Stimulated activated CD4-positive, alpha-beta T cell treated with anti-CD3 and anti-CD28 coated beads, Interleukin-1b, Interleukin-23, amount 100 ng/mL, for 1 hour (primary cell): ENCODE measurements at places on chromosomes 1 and 21.

DNA sequence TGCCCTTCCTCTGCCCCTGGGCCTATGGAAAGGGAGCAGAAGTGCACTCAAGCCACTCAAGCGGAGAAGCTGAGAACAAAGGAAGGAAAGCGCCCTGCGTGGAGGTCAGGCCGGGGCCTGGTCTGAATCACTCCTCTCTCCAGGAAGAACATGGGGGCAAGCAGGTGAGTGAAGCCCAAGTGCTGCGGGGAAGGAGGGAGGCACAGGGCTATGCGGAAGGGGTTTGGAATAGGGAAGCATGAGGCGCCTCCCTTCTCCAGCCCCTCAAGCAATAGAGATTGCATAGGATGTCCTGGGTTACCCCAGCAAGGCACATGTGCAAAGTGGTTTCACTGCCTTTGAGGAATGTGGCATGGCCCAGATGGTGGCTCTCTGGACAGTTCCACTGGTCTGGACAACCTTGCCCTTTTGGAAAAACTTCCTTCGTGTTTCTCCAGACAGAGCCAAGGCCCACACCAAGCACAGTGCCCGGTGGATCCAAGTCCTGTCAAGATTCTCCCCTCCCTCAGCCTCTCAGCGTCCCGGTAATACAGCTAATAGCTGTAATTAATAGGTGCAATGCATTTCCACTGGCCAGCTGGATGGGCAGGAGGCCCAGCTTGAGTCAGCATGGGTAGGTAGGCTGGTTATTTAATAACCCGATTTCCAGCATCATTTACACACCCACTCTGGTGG lies 13.7 kb downstream of the BLACAT1 start:
- no peak for DNase-seq

DNA sequence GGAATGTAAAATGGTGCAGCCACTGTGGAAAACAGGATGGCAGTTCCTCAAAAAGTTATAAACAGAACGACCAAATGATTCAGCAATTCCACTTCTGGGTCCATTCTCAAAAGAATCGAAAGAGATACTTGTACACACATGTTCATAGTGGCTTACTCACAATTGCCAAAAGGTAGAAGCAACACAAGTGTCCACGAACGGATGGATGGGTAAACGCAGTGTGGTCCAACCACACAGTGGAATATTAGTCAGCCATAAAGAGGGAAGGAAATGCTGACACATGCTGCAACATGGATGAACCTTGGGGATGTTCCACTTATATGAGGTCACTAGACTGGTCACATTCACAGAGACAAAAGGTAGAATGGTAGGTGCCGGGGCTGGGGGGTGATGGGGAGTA lies 5.3 kb downstream of the KRTAP10-1 start:
- DNase-seq = no peak

GRCh38 chr1:34682452-34683223 lies 72.2 kb upstream of the GJB5 start:
- no peak for DNase-seq

DNA sequence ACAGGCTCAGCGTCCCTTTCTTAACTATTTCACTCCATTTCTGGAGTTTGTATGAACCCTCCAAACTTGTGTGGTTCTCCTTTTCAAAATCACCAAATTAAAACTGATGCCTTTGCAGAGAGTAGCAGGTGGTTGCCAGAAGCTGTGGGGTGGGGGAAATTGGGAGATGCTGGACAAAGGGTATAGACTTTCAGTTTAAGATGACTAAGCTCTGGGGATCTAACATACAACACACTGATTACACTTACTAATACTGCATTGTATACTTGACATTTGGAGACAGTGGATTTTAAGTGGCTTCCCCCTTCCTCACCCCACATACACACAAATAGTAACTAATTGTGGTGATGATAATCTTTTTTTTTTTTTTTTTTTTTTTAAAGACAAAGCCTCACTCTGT lies 11.1 kb upstream of the SCYL3 start:
- no peak for DNase-seq

DNA sequence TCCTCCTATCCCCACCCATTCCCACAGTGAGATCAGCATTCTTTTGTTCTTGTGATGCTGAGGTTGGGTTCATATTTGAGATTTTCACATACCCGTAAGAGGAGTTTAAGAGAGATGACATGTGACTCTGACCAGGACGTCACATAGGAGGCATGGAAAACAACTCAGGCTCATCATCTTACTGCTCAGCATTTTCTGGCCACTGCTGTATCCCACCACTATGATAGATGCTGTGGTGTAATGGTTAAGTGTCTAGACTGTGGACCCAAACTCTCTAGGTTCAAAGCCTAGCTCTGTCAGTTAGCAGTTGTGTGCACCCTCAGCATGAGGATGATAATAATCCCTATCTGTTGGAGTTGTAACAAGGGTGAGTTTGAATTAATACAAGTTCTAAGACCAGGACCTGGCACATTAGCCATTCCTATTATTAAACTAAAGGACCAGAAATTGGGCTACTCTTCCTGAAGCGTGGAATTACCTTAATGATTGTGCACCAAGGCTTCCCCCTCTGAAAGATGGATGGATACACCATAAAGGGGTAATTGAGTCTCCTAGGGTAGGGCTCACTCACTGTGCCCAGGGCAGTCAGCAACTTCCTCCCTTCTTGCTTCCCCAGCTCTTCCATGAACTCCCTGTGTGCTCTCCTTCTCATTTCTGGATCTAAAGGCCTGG lies 40.9 kb downstream of the LGR6 start:
- DNase-seq = no peak

GRCh38 chr1:61753998-61754508 lies 11.8 kb downstream of the PATJ start:
- DNase-seq = no peak

DNA sequence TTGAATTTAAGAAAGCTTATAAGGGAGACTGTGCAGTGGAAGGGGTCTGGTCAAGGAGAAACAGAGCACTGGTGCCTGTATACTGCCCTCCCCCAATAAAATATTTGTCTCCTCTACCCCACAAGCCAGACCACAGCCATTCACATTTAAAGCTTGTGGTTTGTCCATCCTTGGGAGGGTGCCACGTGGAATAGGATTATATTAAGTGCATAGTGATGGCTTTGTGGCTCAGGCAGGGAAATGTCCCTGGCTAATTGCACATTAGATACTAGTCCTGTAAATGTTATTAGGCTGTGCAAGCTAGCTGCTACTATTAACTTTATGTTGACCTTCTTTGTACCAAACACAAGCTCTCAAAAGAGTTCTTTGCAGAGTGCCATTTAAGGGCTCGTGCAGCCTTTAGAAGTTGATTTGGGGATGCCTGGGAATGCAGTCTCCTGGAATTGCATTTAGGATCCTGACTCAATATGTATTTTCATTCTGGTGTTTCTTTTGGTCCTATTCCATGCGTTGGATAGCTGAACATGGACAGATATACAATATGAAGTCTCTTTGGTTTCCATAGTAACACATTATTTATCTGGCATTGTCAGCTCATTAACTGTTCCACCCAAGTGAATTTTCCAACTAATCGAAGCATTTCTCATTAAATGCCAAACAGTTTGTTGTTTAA lies 210.6 kb downstream of the ROR1 start:
- no peak for DNase-seq

GRCh38 chr1:240174734-240175133 lies 83.1 kb downstream of the FMN2 start:
- no peak for DNase-seq
